NCI-H1417 (cell line): ENCODE measurements at places on chromosomes 16 and 17.
A peak's percentile ranks its signal among the peaks of the same experiment; 100 is the strongest.

GRCh38 chr17:65593855-65594845 lies 32.7 kb upstream of the AXIN2 start:
- DNase-seq = no peak

GRCh38 chr16:85601272-85601639 lies 11.9 kb upstream of the GSE1 start:
- no peak for DNase-seq

- DNase-seq = no peak
Observed at GRCh38 chr17:44842748-44843147, 4.9 kb upstream of the HIGD1B start.

DNA sequence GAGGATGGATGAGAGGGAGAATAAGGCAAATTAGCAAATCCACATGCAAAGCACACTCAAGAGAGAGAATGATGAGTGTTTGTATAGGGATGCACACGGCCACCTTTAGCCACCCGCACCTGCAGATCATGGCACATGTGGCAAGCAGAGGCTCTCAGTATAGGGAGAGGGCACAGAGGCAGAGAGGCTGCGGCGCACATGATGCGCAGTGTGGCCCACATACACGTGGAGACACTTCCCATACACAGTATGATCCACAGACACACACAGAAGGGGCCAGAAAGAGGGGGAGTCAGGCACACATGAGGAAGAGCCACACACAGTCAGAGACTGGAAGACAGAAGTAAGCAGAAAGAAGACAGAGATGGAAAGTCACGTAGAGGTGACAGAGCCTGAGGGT lies 6.5 kb upstream of the CHD3 start:
- peak; percentile 17 for DNase-seq

GRCh38 chr16:26129997-26130396 lies 438.2 kb downstream of the HS3ST4 start:
- no peak for DNase-seq
